Hematopoietic multipotent progenitor cell treated with erythropoietin and hydrocortisone succinate and interleukin-3 and kit ligand, for 6 days (in vitro differentiated cells): ENCODE measurements at places on chromosomes 6 and 20.

- DNase-seq, result no peak
Observed at GRCh38 chr6:166202321-166202733, 34.7 kb upstream of the TBXT start.

GRCh38 chr6:7640607-7641577 lies 50.9 kb downstream of the SNRNP48 start:
- DNase-seq, result no peak

- peak; percentile 49 for DNase-seq
Observed at GRCh38 chr20:38139977-38140753, 24.9 kb downstream of the TGM2 start.

GRCh38 chr6:138219901-138220300 lies 1.6 kb upstream of the PBOV1 start:
- no peak for DNase-seq

DNA sequence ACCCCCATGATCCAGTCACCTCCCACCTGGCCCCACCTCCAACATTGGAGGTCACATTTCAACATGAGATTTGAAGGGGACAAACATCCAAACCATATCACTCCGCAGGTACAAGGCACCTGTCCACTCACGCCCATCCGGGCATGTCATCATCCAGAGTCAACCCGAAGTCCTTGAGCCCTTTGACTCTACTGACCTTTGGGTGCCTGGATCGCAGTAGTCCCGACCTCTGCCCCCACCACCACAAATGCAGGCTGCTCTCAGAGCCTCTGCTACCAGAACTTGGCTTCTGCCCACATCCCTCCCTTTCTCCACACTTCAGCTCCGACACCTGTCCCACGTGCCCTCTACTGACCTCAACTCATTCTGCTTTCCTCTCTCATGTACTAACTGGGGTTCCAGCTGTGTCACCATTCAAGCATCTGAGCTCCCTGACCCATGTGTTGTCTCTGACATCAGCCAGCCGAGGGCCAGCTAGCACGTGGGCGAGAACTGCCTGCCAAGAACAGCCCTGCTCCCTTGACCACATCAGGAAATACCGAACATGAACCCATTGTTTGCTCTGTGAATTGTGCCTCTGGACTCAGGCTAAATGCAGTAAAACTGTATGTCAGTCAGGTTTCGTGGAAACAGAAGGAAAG lies 498.3 kb upstream of the SULF2 start:
- no peak for DNase-seq

- DNase-seq, result no peak
Observed at GRCh38 chr6:19052219-19052618, 665.1 kb downstream of the RNF144B start.

- DNase-seq, result no peak
Observed at GRCh38 chr6:133165235-133165634, 75.9 kb upstream of the EYA4 start.

DNA sequence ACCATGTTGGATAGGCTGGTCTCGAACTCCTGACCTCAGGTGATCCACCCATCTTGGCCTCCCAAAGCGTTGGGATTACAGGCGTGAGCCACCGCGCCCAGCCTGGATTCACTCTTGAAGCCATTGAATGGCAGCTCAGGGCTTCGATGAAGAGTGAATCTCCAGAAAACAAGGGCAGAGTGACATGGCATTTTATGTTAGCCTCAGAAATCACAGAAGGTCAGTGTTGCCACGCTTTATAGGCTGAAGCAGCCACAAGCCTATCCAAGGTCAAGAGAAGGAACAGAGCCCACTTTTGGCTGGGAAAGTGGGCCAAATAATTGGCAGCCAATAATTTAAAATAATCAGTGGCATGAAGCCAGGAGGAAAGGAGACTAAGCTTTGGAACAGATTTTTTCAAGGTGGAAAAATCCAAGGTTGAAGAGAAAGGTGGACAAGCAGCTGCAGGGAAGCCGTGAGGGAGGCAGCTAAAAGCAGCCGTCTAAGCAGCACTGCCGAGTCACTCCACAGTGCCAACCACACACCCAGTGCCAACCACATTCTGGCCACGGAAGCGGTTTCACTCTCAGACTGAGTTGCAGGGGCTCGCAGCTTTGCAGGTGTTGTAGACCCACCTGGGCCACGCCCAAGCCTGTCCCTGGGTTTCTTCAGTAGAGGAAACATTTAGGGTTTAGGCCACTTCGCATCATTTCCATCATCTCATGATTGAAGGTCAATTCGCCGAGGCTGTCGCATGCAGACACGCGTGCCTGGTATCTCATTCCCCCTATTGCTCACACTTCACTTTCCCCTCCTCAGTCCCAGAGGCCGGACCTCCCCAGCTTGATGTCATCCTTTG lies 17.4 kb upstream of the AVP start:
- peak; percentile 64 for DNase-seq

- no peak for DNase-seq
Observed at GRCh38 chr6:24961852-24962251, 26.1 kb upstream of the RIPOR2 start.

GRCh38 chr6:56416247-56416646 lies 168.9 kb upstream of the COL21A1 start:
- DNase-seq, result no peak

- DNase-seq, result no peak
Observed at GRCh38 chr6:135236732-135237131, 55.6 kb downstream of the MYB start.

- DNase-seq, result peak; percentile 61
Observed at GRCh38 chr20:48722737-48723191, 105.0 kb downstream of the PREX1 start.

DNA sequence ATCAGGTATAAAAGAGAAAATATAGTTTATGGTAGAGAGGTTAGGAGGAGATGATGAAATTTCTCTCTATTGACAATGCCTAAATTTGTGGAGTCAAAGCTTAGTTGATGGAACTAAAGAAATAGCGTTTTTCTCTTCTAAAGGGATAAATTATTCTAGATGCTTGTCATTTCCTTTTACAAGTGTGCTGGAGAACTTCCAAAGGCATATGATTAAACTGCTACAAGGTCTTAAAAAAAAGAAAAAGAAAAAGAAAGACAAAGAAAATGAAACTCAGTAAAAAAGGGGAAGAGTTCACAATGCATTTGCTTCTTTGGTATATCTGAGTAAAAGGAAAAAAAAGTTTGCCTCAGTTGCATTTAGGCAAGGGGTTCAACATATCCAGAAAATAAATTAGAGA lies 499.8 kb upstream of the PTCHD4 start:
- DNase-seq, result no peak

GRCh38 chr6:40315060-40315459 lies 272.1 kb downstream of the LRFN2 start:
- DNase-seq, result no peak

DNA sequence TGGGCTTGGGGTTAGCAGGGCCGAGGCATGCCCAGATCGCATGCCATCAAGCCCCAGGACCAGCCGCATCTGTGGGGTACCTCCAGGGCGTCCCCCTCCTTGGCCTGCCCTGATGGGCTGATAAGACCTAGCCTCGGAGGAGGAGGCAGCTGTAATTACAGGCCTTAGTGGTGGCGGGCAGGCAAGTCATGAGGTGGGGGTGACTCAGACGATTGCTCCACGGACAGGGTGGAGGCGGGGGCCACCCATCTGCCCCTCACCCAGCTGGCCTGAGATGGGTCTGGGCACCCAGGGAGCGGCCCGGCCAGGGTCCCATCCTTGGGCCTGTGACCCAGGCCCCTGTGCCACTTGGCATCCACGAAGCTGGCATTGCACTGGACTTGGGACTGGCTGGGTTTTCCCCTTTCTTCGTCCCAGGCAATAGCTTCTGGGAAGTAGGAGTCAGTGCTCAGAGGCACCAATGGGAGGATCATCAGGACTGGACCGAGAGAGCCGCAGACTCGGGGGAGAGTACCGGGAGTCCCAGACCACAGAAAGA lies 57.5 kb downstream of the CEBPB start:
- DNase-seq, result peak; percentile 34

DNA sequence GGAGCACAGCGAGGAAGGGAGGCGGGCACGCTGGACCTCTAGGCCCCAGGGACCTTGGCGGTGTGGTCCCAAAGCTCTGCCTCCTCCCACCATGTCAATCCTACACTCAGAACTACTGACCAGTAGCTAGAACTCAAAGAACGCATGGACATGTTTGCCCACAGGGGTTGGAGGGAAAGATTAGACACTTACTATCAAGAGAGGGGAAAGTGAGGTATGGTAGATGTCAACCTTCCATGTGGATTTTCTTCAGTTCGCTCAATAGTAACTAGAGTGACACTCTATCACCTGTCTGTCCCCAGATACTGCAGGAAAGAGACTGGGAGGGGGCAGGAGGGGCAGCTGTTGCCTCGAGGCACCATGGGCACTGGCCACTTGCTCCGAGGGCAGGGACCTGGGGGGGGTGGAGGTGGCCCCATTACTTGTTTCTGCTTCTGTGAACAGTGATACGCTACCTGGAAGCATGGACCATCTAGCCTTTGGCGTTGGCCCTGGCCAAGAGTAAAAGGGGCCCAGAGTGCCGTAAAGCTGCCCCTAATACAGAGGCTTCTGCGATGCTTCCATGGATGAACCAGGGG lies 912 bp upstream of the DIDO1 start:
- DNase-seq, result no peak

- no peak for DNase-seq
Observed at GRCh38 chr6:108684771-108685329, 124.1 kb downstream of the FOXO3 start.

DNA sequence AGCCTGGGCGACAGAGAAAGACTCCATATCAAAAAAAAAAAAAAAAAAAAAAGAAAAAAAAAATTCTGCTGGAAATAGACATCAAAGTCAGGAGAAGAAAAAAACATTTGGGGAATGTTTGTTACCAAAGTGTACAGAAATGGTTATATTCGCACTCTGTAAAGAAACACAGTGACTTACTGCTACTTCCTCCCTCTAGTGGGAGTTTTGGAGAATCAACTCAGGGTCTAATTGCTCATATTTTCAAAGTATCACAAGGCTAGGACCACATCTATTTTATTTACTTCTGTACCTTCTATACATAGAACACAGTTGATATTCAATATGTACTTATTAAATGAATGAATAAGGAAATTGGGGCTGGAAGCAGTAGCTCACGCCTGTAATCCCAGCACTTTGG lies 24.4 kb downstream of the ARG1 start:
- peak; percentile 38 for DNase-seq

- no peak for DNase-seq
Observed at GRCh38 chr20:18523066-18523465, 15.3 kb downstream of the SEC23B start.

DNA sequence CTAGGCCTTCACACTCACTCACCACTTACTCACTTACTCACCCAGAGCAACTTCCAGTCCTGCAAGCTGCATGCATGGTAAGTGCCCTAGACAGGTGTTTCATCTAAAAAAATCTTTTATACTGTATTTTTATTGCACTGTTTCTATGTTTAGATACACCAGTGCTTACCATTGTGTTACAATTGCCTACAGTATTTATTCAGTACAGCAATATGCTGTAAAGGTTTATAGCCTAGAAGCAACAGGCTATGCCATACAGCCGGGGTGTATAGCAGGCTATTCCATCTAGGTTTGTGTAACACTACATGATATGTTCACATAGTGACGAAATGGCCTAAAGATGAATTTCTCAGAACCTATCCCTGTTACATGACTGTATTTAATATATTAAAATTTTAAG lies 37.1 kb upstream of the KCNK5 start:
- no peak for DNase-seq

GRCh38 chr6:147693181-147693580 lies 184.7 kb downstream of the SAMD5 start:
- DNase-seq, result no peak

DNA sequence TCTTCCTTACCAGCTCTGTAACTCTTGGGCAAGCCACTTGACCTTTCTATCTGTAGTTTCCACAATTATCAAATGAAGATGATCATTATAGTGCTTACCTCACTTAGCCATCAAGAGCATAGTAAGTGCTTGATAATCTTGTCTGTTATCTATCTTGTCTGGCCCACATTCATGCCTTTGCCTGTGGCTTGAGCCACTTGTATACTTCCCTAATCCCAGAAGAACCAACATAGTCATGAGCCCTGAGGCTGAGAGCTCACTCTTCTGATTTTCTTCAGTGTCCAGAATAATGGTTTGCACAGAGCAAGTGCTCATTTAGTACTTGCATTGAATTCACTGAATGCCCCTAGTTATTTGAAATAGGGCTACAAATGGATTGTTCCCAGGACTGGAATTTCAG lies 108.2 kb downstream of the SASH1 start:
- DNase-seq, result no peak

DNA sequence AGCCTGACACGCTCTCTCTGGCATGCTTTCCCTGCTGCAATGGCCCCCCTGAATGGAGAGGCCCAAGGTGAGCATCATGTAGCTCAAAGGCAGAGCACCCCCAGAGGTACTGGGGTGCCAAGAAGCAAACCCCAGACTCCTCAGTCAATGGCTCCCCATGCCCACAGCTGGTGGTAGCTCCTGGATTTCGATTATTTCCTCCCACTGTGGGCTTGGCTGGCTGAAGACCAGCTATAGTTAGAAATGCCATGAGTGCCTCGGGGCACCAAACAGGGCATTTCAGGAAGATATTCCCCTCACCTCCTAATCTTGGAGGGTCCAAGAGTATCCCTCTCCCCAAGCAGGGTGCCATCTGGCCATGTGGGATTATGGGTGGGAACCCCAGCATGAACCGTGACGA lies 16.8 kb downstream of the MAP1LC3A start:
- no peak for DNase-seq

DNA sequence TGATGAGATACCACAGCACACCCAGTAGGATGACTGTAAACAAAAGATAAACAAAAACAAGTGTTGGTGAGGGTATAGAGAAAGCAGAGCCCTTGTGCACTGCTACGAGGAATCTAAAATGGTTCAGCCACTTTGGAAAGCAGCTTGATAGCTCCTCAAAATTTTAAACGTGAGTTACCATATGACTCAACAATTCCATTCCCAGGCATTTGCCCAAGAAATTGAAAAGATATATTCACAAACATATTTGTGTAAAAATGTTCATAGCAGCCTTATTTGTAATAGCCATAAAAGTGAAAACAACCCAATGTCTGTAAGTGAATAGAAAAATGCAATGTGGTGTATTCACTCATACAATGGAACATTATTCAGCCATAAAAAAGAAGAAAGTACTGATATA lies 141.0 kb upstream of the BTBD3 start:
- no peak for DNase-seq

DNA sequence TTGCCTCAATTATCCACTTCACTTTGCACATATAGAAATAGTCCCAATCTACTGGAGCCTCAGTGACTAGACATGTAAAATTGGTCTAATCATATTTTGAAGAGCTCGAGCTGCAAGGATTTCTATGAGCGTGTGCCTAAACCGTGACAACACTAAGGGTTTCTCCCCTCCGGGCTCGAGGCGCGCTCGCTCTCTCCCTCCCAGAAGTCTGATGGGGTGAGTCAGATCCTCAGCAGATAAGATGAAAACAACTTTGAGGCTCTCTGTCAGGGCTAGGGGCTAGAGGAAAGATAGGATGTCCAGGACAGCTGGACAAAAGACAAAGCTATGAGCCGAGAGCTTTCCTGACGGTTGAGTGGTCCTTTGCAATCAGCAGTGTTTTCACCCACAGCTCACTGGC lies 16.8 kb downstream of the GNAS-AS1 start:
- DNase-seq, result no peak

- no peak for DNase-seq
Observed at GRCh38 chr20:10178727-10179313, 39.8 kb upstream of the SNAP25 start.
